ENCODE measurements at places on chromosomes 5 and 9.

DNA sequence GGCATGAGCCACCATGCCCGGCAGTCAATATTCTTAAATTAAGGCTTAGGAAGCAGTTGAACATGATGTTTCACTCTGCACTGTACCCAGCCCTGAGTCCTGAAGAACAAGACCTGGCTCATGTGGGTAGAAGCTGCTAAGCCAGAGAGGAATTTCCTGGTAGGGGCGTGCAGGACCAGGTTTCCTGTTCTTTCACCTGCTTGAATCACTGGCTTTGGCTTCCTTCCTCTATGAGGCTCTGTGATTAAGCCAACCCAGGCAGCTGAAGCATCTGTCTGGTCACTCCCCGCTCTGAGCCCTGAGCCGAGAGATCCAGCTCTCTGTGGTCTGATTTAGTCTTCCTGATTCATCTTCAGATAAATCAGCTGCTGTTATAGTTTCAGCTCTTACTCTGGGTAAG, 29.1 kb downstream of the CFAP77 start:
- no peak for DNase-seq

DNA sequence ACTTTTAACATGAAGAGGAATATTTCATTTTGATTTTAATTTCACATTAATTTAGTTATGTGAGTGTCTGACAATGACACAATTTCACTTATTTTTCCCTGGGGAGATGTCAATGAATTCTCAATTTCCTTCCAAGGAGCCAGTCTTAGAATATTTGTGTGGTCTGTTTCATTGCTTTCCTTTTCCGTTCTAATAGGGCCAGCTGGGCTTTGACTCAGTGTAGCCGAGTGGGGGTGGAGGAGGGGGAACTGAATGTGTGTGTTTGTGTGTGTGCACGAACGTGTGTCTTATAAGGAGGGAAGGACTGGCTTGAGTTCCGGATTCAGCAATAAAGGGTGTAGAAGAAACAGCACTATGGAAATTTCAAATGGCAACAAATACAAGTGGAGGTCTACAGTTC, 100.0 kb downstream of the BASP1 start:
- DNase-seq: no peak

- no peak for DNase-seq
Measured at GRCh38 chr5:90399251-90399650, 10.3 kb downstream of the CETN3 start.

DNA sequence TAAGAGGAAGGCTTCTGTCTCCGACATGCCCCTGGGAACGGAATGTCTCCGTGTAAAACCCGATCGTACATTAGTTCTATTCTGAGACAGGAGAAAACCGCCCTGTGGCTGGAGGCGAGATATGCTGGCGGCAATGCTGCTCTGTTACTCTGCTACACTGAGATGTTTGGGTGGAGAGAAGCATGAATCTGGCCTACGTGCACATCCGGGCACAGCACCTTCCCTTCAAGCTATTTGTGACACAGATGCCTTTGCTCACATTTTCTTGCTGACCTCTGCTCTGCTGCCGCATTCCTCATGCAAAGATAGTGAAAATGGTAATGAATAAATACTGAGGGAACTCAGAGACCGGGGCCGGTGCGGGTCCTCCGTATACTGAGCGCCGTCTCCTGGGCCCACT, 2.2 kb upstream of the DPP7 start:
- no peak for DNase-seq

DNA sequence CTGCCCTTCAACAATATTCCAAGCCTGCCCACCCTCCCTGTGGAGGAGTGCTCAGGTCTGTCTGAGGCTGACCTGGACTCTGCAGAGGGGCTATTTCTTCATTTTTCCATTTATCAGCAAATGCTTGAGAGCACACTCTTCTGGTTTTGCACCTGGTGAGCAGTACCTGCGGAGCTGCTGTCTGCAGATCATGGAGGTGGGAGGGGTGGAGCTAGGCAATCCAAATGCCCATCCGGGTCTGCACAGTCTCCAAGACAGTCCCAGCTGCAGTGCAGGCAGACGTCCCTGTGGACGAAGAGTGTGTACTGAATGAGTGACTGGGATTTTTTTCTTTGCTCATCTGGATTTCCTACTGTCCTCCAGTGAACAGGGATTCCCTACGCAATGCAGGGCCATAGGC, 239.8 kb downstream of the IRX2 start:
- no peak for DNase-seq

DNA sequence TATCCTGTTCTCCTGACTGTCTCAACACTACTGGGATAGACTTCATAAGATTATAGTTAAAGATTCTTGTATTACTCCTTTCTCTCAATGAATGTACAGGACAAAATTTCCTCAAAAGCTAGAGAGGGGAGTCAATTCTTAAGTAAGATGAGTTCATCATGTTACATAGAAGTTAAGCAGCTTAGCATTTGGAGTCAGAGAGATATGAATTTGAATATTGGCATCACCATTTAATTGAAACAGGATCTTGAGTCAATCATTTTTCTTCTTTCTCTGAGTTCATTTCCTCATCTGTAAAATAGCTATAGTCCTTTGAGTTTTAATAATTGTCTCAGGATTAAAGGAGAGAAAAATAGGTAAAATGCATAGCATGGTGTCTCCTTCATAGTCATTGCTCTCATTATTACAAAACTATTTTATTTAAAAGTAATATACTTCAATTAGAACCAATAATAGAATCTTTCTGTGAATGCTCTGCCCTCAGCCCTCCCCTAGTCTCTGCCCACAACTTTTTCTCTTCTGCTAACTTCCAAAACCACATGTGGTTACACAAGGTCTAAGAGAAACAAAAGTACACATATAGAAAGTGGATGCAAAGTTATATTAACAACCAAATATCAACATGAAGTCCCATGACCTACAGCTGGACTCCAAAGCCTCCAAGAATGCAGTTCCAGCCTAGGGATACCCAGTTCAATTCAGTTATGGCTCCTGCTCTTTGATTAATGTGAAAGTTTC, 265.6 kb downstream of the TLE1 start:
- DNase-seq: no peak

- no peak for DNase-seq
Measured at GRCh38 chr5:134944630-134945029, 23.1 kb upstream of the CATSPER3 start.

DNA sequence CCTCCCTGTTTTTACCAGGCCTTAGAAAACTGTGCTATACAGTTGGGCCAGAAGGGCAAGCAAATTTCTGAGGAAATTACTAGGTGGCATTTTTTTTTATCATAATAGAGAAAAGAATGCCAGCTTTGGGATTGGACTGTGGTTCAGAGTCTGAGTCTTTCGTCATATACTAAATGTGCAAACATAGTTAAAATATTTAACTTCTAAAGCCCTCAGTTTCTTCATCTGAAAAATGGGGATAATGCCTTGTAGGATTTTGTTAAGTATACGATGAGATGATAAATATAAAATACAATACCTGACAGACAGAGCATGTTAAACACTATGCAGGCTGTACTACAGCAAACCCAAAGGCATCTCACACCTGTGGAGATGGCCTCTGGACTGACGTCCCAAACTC, 87.3 kb upstream of the GRHPR start:
- no peak for DNase-seq

- no peak for DNase-seq
Measured at GRCh38 chr9:35748242-35748857, 678 bp downstream of the GBA2 start.

DNA sequence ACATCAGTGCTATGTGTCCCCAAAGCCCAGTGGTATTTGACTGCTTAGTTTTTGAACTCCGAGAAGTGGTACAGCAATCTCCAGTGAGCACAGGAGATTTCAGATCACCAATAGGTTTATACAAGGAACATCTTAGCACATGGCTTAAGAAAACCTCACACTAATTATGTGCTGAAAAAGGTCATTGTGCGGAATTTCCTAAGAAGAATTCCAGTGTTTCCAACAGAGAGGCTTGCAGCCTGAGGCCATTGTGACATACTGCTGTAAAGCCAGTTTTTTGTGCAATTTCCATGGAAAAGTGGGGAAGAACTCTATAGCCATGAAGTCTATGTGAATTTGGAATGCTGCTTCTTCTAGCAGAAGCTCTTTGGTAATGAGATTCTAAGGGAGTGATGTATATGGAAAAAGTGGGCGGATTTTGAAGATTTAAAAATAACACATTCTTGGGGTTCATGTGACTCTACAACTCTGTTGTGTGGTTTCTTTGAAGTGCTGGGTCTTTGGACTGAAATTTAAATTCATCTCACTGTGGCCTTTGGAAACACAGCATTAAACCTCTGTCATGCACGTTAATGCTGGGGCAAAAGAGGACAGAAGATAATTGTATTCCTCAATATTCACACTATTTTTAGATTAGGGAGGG, 110.5 kb upstream of the CD180 start:
- no peak for DNase-seq

GRCh38 chr5:125257057-125257972, 510.9 kb upstream of the ZNF608 start:
- DNase-seq: no peak

DNA sequence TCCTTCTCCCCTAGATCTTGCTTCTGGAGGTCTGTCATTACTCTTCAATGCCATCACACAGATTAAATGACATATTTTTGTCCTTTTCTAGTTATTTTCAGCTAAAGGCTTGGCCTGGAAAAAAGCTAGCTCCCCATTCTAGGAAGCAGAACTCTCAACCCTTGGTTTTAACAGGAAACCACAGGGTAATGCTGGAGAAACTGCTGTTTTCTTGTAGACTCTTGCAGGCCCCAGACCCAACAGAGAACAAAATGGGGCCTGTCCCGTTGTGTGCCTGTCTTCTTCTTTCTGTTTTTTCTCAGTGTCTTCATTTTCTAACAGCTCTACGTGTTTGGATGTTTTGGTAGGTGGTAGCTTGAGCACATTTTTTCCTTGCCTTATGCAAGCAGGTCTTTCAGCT, 21.5 kb downstream of the DCANP1 start:
- DNase-seq: no peak

- no peak for DNase-seq
Measured at GRCh38 chr9:16211946-16212345, 658.5 kb downstream of the BNC2 start.

- no peak for DNase-seq
Measured at GRCh38 chr5:103109277-103109676, 10.7 kb downstream of the GIN1 start.

- no peak for DNase-seq
Measured at GRCh38 chr9:77980622-77981021, 51.0 kb downstream of the GNAQ start.

DNA sequence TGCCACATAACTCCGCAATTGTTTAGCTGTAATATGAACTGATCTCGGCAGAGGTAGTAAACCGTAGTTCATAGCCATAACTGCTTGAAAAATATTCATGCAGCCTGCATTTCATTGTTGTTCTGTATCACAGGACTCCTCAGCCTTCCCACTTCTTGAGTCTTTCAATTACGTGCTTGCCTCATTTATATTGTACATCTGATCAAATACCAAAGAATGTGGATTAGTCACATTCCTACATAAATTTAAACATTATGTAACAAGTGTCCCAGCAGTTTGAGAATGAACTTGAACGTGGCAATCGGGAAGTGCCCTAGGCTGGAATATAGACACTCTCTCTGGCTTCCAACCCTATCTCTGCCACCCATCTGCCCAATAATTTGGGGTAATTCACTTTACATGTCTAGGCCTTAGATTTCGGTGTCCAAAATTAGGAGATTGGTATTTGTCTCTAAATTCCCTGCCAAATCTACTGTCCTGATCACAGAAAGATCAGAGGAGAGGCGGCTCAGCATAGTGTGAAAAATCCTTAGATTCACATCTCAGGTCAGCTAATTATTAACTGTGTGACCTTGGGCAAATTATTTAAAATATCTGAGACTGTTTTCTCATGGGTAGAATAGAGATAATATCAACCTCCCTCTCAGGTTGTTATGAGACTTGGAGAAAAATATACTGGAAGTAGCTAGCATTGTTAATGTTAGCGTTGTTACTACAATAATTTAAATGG, 215.1 kb upstream of the RFX3 start:
- no peak for DNase-seq

DNA sequence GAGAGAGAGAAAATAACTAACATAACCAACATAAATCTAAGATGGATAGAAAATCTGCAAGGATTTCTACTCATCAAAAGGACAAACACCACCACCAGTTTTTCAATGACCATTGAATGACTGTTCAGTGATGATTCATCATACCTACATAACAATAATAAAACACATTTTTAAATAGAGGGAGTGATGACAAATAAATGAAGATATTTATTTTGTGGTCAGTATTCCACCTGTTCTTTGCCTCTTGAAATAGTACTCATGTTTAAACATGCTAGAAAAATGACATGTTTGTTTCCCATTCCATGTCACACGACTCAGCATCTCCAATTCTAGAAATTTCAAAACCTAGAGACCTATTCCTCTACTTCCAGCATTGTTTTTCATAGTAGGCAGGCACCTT, 34.6 kb upstream of the ADAMTS16 start:
- DNase-seq: no peak

- no peak for DNase-seq
Measured at GRCh38 chr5:25327172-25327571, 682.4 kb upstream of the CDH10 start.

DNA sequence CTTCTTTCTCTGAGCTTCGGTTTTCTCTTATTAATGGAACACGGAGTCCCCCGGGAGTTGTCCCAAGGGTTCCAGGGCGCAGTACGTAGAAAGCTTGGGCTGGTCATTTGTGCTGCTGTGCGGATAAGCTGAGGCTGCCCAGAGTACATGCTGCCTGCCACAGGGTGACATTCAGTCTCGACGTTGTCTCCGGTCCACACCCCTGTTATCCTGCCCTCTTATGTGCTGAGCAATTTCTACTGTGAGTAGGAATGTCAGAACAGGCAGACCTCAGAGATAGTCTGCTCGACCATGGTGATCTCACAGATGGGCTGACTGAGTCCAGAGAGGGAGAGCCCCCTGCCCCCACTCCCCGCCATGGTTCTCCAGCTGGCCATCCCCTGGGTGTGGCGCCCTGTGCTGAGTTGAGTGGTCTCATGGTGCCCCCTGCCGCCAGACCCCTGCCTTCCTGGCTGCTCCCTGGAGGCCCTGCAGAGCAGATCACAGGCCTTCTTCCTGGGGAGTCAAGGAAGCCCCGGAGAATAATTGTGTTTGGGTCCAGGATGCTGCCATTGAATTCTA, 124.0 kb downstream of the RGS3 start:
- no peak for DNase-seq

DNA sequence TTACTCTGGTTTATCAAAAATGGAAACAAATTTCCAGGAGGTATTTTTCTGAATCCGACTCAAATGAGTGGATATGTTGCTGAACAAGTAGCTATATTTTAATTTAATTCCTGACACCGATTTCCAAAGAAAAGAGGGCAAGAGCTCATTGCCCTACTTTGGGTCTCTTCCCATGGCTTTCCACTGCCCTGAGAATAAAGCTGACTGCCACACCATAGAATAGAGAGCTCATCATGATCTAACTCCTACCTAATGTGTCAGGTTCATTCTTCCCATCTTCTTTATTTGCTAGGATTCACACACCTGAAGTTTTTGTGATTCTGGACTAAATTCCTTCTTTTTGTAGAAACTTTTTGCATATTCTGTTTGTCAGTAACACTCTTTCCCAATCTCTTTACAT, 792.1 kb downstream of the DTWD2 start:
- no peak for DNase-seq
